ENCODE measurements at places on chromosomes 4 and X.

GRCh38 chr4:47713129-47713834 lies 124.6 kb downstream of the CORIN start:
- H3K4me3 ChIP-seq, result no peak overlapping the region
- no peak overlapping the region for H3K27ac ChIP-seq
- H3K27me3 ChIP-seq, result no peaks in the 10 kb centered on the region
- DNase-seq, result no peak
- H3K36me3 ChIP-seq, result no peaks in the 10 kb centered on the region

- peaks cover 6% of the 10 kb centered on the region for H3K36me3 ChIP-seq
- DNase-seq, result peak; percentile 19
- H3K4me1 ChIP-seq, result peaks cover 15% of the 10 kb centered on the region
- no peak overlapping the region for H3K27ac ChIP-seq
These were observed 17.4 kb downstream of the QDPR start for GRCh38 chr4:17494258-17495190.

DNA sequence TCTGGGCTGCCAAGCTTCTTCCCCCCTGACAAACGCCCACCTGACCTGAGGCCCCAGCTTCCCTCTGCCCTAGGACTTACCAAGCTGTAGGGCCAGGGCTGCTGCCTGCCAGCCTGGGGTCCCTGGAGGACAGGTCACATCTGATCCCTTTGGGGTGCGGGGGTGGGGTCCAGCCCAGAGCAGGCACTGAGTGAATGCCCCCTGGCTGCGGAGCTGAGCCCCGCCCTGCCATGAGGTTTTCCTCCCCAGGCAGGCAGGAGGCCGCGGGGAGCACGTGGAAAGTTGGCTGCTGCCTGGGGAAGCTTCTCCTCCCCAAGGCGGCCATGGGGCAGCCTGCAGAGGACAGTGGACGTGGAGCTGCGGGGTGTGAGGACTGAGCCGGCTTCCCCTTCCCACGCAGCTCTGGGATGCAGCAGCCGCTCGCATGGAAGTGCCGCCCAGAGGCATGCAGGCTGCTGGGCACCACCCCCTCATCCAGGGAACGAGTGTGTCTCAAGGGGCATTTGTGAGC lies 37.0 kb downstream of the HTRA3 start:
- no peaks in the 10 kb centered on the region for H3K27me3 ChIP-seq
- H3K4me3 ChIP-seq, result no peak overlapping the region
- H3K4me1 ChIP-seq, result peaks cover 6% of the 10 kb centered on the region
- no peak overlapping the region for H3K27ac ChIP-seq
- no peak for DNase-seq

GRCh38 chr4:65960751-65961150 lies 290.5 kb upstream of the EPHA5 start:
- no peak overlapping the region for H3K27ac ChIP-seq
- no peaks in the 10 kb centered on the region for H3K4me1 ChIP-seq
- DNase-seq, result no peak
- no peaks in the 10 kb centered on the region for H3K36me3 ChIP-seq
- no peak overlapping the region for H3K4me3 ChIP-seq

- no peak overlapping the region for H3K27ac ChIP-seq
- no peaks in the 10 kb centered on the region for H3K4me1 ChIP-seq
- no peak overlapping the region for H3K4me3 ChIP-seq
- no peaks in the 10 kb centered on the region for H3K27me3 ChIP-seq
- no peaks in the 10 kb centered on the region for H3K36me3 ChIP-seq
- DNase-seq, result no peak
These were observed 57.7 kb downstream of the NEIL3 start for GRCh38 chr4:177367336-177367735.
